Nasal cavity respiratory epithelium epithelial cell of viscerocranial mucosa (primary cell): ENCODE measurements at places on chromosomes 7 and 10. TPM values are rescaled to one million over a fixed set of nuclear protein-coding genes. Genes with fewer than 3 reads are reported as not detected.

The FXYD4 gene
- total RNA-seq: not detected in 2 replicates

The SPAM1 gene
- not detected in 2 replicates for total RNA-seq

The POM121L12 gene
- total RNA-seq: not detected in 2 replicates

The HIPK2 gene
- 9.6 and 39.1 TPM in 2 replicates for total RNA-seq

The MEOX2 gene
- not detected in 2 replicates for total RNA-seq

The FKBP6 gene
- not detected in 2 replicates for total RNA-seq

The PALD1 gene
- total RNA-seq: 0.28 and 0.34 TPM in 2 replicates

The UNC5B gene
- 67.2 and 67.3 TPM in 2 replicates for total RNA-seq

The CACNA2D1 gene
- total RNA-seq: 1.4 and 6.2 TPM in 2 replicates

The PDZD7 gene
- 0.34 and 1.4 TPM in 2 replicates for total RNA-seq

The CPA1 gene
- total RNA-seq: not detected in 2 replicates

The TUBAL3 gene
- 0.34 and 0.36 TPM in 2 replicates for total RNA-seq

The ATRNL1 gene
- under 0.01 and 0.43 TPM in 2 replicates for total RNA-seq
